Fibroblast of mammary gland (primary cell): ENCODE measurements at places on chromosomes 7 and 10.
A peak's percentile ranks its signal among the peaks of the same experiment; 100 is the strongest.

DNA sequence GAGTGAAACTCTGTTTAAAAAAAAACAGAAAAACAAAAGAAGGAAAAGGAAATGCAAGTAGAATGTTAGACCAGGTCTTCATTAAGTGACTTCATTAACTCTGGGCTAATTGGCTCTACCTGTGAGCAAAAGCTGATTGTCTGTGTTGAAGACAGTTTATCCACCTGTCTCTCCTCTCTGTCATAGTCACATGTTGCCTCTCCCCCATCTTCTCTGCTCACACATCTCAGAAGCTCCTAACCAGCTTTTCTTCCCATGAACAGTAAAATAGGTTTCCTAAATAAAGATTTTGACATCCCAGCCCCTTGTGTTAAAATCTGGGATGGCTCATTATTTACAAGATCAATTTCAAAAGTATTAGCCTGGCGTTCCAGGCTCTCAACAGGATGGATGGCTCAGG, 222.7 kb downstream of the CACNB2 start:
- no peak for DNase-seq

GRCh38 chr7:122046402-122046801, 97.6 kb downstream of the AASS start:
- no peak for DNase-seq

- DNase-seq: no peak
Measured at GRCh38 chr7:159020987-159021386, 123.7 kb downstream of the VIPR2 start.

DNA sequence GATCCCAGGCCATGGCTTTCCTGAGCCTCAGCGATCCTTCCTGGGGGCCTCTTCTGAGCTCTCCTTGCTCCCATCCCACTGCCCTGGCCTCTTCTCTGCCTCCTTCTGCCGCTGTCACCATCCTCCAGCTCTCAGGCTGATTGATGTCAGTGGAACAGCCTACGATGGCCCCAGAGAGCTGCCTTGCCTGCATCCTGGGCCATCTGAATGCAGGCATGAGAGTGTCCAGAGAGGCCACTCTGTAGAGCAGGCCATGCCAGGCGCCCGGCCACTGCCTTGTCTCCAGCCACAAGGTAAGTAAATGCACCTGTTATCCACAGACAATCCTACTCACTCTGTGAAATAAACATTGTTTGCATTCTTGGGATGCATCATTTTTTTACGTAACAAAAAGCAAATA, 171.4 kb upstream of the PPP2R2D start:
- no peak for DNase-seq

DNA sequence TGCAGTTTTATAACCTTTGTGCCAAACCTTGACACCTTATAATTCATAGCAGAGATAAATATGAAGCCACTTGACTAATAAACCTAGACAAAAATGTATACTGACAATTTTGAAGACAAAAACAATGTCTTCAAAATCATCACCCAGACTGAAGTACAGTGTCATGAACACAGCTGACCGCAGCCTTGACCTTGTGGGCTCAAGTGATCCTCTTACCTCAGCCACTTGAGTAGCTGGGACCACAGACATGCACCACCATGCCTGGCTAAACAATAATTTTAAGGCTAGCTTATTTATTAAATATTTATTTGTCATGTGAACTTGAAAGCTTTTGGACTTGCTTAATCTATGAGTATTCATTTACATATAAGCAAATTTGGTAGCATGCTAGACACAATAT, 24.3 kb downstream of the IL6 start:
- no peak for DNase-seq

DNA sequence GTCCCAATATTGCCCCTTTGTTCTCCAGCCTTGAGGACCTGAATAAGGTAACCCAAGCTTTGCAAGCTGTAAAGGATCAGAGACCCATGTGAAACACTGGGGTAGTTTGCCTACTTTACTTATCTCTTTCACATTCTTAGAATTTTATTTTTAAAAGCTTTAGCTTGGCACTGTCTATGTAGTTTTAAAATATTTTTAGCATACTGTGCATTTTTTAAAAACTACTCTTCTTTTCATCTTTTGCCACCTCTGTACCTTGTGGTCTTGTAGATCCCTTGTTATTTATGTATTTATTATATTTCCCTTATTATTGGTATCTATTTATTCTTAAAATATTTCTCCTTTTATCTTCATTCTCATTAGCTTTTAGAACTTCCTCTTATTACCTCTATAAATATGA, 12.0 kb upstream of the PTPRZ1 start:
- no peak for DNase-seq

DNA sequence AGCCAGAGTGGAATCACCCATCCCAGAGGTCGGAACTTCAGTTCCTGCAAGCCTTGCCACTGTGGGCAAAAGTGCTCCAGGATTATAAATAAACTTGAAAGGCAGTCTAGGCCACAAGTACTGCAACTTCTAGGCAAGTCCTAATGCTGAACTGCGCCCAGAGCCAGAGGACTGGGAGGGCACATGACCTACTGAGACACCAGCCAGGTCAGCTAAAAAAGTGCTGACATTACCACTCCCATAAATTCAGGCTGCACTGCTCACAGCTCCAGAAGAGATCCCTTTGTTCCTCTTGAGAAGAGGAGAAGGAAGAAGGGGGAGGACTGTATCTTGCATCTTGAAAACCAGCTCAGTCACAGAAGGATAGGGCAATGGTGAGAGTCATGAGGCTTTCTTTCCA, 1084.1 kb upstream of the PHF14 start:
- no peak for DNase-seq

DNA sequence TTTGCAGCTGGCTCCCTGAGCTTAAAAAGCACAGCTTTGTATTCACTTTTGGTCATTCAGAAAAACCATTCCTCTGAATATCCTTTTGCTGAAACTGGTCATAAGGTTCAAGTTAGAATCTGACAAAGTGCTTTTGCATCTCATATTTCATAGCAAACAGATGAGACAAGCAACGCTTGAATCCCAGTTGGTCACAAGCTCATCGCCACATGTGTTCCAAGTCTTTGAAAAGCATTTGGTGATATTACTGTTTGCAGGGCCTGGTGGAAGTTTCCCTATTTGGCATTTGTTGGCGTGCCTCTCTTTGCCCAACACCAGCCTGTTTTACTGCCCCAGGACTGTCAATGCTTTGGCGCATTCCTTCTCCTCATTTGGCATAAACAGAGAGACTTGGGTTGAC, 10.3 kb downstream of the TACC2 start:
- DNase-seq: peak; percentile 51

DNA sequence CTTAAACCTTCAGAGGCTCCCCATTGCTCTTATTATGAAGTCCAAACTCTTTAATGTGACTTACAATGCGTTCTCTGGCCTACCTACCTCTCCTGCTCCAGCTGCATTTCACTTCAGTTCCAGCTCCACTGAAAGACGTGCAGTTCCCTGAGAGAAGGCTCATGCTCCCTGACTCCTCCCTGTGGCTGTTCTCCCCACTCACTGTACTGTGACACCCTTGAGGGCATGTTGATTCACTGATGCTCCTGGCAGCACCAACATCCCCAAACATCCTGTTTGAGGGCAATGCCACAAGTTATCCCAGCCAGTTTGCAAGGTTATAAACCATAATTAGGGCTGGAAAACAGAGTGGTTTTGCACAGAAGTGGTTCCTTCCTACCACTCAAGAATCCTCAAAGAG, 111.2 kb downstream of the LSM5 start:
- DNase-seq: no peak

GRCh38 chr7:150753239-150753638, 16.0 kb downstream of the GIMAP5 start:
- no peak for DNase-seq

DNA sequence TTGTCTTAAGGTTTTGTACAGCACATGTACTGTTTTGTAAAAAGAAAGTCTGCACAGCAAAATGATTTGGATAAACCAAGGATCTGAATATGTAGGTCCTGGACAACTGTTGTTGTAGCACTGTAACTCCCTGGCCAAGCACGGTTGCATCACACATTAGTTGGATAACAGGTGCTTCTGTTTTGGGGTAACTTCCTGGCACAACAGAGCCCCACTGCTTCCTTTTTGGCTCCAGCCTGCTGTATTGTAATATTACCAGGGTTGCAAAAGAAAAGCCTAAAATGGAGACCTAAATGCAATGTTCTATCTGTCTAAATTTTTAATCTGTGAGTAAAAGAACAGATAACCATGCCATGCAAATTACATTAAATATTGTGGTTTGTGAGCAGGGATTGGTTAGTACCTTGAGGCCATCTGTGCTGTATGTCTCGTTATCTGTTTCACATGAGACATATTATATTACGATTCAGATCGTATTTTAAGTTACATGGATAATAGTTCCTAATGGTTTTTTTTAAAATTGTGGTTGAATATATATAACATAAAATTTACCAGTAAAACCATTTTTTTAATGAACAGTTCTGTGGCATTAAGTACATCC, 27.5 kb upstream of the WAC start:
- DNase-seq: no peak

DNA sequence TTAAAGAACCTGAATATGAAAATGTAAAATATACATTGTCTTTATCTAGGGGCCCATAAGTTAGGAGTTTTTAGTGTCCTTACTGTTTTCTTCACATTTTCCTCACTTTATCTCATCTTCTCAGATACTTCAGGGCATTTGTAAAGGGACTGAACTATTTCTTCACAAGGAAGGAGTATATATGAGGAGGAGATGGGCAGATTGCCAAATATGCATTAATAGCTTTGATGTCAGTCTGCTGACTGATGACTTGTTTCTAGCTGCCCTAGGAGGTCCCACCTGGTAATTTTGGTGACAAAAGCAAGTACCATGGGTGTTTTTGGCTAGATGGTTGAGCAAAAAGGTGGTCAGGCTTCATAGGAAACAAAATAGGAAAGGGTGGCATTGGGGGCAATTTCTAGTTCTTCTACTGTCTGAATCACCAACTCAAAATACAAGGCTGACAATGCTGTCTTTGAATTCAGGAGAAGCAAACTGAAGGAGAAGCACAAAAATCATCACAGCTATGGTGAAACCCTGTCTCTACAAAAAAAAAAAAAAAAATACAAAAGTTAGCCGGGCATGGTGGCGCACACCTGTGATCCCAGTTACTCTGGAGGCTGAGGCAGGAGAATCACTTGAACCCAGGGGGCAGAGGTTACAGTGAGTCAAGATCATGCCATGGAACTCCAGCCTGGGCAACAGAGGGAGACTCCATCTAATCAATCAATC, 10.4 kb upstream of the STRIP2 start:
- DNase-seq: peak; percentile 23

DNA sequence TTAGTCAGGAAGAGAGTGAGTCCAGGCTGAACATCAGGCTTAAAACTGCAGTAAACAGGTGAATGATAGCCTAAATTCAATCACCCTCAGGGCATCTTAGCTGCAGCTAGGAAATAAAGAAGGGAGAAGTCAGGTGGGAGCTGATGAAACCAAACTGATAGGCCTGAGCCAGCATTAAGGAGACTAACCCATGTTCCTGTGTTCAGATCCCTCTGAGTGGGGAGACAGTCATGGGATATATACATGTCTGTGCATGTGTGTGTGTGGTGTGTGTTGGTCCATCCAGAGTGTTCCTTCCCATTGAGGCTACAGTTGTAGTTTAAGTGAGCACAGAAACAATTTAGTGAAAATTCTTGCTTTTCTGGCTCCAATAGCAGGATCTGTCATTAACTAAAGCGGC, 480.9 kb downstream of the PHTF2 start:
- no peak for DNase-seq

- no peak for DNase-seq
Measured at GRCh38 chr7:48528646-48529045, 357.4 kb downstream of the ABCA13 start.

DNA sequence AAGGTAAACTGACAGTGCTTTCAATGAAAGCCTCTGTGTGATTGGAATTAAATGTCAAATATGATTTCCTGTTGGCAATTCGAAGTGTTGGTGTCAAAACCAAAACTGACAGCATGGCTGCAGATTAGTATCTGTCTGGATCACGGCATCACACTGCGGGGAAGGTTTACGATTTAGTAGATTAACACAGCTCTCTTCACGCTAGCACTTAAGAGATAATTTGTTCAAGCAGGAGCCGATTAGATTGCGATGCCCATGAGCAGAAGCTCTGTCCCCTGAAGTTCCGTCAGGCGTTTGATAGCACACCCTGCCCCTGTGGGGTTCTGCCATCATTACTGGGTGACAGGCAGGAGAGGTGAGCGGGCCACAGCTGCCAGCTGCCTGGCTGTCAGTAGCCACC, 279.5 kb upstream of the AUTS2 start:
- no peak for DNase-seq

DNA sequence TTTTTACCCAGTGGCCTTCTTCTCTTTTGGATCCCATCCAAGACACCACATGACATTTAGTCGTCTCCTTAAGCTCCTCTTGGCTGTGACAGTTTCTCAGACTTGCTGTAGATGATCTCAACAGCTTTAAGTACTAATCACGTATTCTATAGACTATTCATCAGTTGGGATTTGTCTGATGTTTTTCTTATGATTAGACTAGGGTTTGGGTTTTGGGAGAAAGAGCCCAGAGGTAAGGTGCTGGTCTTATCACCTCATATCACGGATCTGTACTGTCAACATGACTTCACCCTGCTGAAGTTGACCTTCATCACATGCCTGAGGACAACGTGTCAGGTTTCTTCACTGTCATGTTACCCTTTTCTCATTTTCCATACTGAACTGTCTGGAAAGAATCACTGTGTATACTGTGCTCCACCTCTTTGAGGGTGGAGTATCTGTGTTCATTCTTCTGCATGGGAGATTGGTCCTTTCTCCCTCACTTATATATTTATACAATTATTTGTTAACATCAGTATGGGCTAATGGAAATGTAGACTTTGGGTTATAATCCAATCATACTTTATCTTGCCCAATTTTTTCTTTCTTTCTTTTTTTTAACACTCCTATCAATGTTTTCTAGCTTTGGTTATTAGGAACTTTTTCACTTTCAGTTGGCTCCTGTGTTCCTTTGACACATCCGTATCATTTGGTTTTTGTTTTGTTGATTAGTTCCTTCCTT, 6.4 kb upstream of the HKDC1 start:
- DNase-seq: no peak

DNA sequence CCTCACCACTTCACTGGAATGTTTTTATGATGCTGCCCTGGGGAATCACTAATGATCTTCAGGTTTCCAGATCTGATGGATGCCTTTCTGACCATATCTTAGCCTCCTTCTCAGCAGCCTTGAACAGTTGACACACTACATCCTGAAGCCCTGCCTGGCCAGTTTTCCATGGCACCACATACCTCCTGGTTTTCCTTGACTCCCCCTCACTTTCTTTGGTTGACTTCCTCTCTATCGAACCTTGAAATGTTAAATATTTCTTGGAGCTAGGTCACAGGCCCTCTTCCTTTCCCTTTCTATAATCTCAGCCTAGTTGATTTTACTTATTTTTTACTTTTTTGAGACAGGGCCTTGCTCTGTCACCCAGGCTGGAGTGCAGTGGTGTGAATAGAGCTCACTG, 108.8 kb upstream of the CDK1 start:
- DNase-seq: no peak

GRCh38 chr10:126640401-126640800, 30.1 kb downstream of the C10orf90 start:
- DNase-seq: peak; percentile 78

DNA sequence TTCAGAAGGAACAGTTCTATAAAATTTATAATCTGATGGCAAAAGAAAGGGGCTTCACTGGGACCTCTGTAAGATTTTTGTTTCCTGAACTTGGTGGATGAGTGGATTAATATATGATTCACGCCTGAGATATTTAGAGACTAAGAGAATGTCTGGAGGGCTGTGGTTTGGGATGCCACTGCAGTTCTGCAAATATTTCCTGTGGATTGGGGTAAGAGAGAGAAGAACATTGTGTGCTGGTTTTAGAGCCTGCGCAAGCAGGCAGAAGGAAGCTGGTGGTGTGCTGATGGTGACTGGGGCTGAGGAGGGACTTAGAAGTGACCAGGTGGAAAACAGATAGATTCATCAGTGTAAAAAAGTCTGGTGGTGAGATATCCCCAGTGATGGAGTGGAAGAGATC, 87.0 kb downstream of the SUGCT start:
- peak; percentile 99 for DNase-seq
